Activated naive CD4-positive, alpha-beta T cell treated with anti-CD3 and anti-CD28 coated beads, Interleukin-2, amount 50 U/mL, for 72 hours (primary cell): ENCODE measurements at places on chromosomes 11 and 22.

GRCh38 chr22:45335854-45336522, 26.3 kb downstream of the FAM118A start:
- DNase-seq = no peak

- no peak for DNase-seq
Observed at GRCh38 chr11:12529793-12530192, 144.4 kb upstream of the TEAD1 start.

- no peak for DNase-seq
Observed at GRCh38 chr11:15579287-15580001, 464.7 kb downstream of the INSC start.

GRCh38 chr22:38948181-38948940, 9.0 kb upstream of the APOBEC3A start:
- no peak for DNase-seq

- no peak for DNase-seq
Observed at GRCh38 chr11:19853920-19854319, 141.3 kb downstream of the NAV2 start.

GRCh38 chr22:27986459-27986858, 67.4 kb upstream of the PITPNB start:
- no peak for DNase-seq

GRCh38 chr11:33448461-33449130, 191.4 kb downstream of the HIPK3 start:
- DNase-seq = no peak

- DNase-seq = peak; percentile 73
Observed at GRCh38 chr11:116691771-116692177, 81.0 kb downstream of the BUD13 start.

DNA sequence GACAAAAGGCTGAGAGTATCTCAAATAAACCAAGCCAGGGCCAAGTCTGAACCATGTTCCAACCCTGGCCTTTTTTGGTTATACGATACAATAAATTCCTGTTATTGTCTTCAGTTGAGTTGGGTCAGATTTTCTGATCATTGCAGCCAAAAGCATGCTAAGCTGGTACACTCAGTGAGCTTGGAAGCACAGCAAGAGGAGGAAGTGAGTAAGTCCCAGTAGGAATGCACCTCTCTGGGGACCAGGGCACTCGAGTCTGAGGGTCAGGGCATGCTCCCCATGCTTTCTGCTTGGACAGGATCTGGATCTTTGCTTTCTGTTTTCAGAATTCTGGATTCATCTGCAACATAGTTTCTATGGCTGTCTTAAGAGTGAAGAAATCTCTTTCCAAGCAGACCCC, 73.1 kb downstream of the TMPRSS5 start:
- no peak for DNase-seq

GRCh38 chr11:11552529-11553087, 69.2 kb downstream of the GALNT18 start:
- DNase-seq = no peak

DNA sequence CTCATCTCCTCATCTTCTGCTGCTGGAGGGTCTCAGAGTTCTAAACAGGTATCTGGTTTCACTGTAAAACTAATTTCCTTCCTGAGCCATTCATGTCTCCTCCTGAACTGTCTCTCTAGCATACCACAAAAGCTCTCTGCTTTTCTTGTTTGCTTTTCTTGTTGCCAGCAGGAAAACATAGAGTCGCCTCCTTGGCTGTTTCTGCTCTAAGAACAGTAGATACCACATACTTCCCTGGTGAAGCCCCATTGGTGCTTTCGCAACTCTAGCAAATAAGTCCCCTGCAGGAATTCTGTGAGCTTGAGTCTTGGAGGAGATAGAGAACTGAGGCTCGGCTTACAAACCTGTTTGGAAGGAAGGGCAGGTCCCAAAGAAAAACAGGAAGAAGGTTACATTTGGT, 7.0 kb downstream of the DIXDC1 start:
- no peak for DNase-seq

DNA sequence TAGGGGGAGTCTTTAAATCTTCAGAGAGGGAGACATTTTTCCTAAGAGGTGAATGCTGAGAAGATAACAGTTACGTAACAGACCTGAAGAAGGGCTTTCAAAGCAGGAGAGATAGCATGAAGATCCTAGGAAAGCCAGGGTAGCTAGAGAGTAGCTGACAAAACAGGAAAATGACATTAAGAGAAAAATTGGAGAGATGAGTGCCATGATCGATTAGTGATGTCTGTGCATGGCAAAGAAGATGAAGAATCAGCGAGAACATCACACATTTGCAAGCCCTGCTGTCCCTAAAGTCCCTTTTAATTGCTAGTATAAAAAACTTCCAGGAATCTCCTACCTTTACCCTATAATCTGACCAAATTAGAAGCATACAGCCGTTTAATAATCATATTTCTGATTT, 116.9 kb upstream of the PAX6 start:
- DNase-seq = no peak

DNA sequence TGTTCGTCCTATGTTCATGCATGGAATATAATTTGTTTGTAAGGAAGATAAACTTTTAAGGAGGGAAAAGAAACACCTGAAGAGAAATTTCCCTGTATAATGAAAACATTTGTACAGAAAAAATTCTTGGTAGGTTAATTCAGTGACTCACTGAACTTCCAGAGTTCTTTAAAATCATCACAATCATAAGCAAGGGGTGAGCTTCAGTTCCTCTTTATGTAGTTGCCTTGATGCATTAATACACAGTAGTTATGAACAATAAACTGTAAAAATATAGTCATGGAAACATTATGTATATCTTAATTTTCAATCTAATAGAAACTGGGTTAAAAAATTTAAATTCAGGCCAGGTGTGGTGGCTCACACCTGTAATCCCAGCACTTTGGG, 1.1 kb upstream of the C11orf65 start:
- DNase-seq = no peak
